ENCODE measurements at places on chromosomes 7 and 10.

DNA sequence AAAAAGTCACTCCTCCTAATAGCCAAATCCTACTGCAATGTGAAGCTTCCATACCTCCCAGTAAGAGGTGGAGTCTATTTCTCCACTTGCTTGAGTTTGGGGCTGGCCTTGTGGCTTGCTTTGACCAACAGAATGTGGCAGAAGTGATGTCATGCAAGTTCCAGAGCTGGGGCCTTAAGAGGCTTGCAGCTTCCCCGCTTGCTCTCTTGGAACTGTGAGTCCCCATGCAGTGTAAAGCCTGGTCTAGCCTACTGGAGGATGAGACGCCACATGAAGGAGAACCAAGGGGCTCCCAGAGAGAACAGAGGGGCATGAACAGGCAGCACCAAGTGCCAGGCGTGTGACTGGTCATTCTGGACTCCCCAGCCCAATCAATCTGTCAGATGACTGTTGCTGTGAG, 58.6 kb upstream of the OPALIN start:
- DNase-seq = no peak

- no peak for DNase-seq
Observed at GRCh38 chr7:73770002-73770859, at the start of gene CLDN3. Gene CLDN3 (minus strand): TSS chr7:73770270. CDS start chr7:73770049, 221 bp downstream.

GRCh38 chr10:6163364-6164270, 39.1 kb upstream of the PFKFB3 start:
- peak; percentile 92 for DNase-seq

DNA sequence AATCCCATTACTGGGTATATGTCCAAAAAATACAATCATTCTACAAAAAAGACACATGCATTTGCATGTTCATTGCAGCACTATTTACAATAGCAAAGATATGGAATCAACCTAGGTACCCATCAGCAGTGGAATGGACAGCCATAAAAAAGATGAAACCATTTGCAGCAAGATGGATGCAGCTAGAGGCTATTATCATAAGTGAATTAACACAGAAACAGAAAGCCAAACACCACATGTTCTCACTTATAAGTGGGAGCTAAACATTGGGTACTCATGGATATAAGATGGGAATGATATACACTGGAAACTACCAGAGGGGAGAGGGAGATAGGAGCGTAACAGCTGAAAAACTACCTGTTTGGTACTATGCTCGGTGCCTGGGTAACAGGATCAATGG, 154.0 kb downstream of the TMEM26 start:
- no peak for DNase-seq

All from NAMALWA (cell line).